ENCODE measurements at places on chromosomes 1 and 21.
A peak's percentile ranks its signal among the peaks of the same experiment; 100 is the strongest.

DNA sequence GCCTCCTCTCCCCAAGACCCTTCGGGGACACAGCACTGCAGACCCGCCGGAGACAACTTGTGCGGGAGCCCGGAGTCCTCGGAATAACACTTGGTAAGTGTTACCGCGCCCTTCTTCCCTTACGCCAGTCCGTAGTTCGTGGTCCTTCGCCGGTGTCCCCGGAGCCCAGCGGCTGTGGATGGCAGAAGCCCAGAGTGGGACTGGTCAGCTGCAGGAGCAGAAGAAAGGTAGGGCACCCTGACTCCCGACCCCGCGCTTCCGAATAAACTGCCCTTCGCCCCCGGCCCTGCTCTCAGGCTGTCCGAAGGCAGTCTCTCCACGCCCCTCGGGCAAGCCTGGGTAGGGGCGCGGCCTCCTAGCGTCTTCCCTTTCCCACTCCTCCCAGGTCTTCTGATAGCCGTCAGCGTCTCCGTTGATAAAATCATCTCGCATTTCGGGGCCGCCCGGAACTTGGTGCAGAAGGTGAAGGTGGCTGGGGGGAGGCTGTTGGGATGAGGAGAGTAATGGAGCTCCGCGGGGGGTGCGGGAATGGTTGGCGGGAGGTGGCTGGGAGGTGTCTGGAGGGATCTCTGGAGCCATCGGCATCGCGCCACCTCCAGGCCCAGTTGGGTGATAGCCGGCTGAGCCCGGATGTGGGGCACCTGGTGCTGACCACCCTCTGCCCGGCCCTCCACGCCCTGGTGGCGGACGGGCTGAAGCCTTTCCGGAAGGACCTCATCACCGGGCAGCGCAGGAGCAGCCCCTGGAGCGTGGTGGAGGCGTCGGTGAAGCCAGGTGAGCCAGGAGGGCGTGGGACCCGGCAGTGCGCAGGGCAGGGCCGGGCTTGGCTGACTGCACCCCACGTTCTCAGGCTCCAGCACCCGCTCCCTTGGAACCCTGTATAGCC lies 4.3 kb downstream of the RUSC1 start:
- no peak for DNase-seq

DNA sequence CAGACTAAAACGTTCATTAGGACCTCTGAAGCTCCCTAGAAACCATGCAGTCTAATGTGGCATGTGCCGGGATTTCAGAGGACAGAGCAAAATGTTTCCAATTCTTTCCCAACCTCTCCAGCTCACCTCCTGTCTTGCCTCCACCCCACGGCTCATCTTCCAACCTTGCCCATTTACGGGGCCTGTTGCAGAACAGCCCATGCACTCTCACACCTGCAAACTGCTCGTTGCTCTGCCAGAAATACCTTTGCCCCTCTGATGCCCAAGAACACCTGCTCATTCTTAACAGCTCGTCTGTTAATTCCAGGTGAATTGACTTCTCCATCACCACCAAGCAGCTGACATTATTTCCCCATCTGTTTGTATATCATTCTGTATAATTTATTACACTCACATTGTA lies 53.9 kb upstream of the LBR start:
- DNase-seq: no peak

GRCh38 chr1:229753764-229754551 lies 127.9 kb downstream of the URB2 start:
- no peak for DNase-seq

DNA sequence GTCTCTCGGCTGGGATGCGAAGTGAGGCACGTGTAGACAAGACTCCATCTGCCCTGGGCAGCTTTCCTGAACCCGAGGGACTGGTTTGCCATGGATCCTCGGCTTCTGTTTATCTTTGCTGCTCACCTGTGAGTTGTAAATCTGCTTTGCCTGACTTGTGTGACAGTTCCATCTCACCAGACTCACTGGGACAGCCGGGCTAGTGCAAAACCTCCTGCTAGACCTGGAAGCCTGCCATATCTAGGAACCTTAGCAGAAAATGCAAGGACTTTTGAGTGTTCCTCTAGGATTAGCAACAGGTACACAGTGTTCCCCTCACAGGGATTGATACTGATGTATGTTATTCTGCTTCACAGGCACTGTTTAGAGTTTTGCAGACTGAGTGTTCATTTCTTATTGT lies 218.6 kb downstream of the URB2 start:
- peak; percentile 71 for DNase-seq

GRCh38 chr1:87170157-87170556 lies 158.5 kb upstream of the LMO4 start:
- DNase-seq: peak; percentile 74

- DNase-seq: no peak
These were observed 25.3 kb upstream of the SYT6 start for GRCh38 chr1:114178936-114179335.

- peak; percentile 45 for DNase-seq
These were observed 24.1 kb downstream of the ACTA1 start for GRCh38 chr1:229409616-229410369.

DNA sequence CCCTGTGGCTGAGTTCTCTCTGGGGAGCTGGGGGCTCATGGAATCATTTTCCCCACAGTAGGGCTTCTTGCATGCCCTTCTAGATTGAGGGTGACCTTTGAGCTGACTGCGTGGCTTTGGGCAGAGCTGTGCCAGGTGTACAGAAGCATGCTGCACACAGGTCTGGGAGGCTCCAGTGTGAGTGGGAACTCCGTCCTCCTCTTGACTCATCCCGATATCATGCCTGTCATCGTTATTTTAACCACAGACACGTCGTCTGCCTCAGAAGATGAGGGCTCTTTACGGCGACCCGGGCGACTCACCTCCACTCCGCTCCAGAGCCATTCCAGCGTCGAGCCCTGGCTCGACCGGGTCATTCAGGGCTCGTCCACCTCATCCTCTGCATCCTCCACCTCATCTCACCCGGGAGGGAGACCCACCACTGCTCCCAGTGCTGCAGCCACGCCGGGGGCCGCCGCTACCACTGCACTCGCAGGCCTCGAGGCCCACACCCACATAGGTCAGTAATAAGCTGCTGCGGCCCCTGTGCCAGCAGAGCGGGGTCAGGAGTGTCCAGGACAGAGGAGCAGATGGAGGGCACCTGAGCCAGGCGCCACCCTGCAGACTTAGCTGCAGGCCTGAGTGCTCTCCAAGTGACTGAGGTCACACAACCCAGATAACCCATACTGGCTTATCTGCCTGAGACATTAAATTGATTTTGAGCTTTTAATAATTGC lies 39.8 kb downstream of the DIP2A start:
- no peak for DNase-seq

DNA sequence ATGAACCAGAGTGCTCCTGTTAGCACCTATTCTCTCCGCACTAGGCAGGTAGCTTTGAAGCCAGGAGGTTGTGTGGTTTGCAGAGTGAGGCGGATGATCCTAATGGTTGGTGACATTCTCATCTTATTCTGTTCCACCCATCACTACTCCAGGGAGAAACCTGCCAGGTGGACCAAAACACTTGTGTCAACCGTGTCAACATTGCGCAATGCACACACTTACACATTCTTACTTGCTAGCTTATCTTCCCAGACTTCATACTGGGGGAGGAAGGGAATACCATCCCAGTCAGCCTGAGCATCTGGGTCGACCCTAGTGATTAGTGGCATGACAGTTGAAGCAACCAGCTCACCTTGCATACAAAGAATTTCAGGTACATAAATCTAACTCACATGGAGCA lies 236.9 kb downstream of the RPS6KC1 start:
- no peak for DNase-seq

DNA sequence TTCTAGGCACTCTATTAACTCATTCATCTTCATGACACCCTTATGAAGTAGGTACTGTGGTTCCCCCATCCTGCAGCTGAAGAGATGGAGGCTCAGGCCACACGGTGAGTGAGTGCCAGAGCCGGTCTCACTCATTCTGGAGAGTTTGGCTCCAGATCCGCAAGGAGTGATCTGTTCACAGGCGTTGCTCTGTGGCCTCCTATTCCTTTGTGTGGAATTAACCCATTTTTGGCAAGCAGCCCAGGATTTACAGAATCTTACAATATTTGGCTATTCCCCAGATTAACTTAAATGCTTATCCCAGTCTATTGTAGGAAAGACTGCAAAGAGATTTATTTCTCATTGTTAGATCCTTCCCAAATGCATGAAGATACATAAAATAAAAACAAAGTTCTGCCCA lies 29.6 kb downstream of the KIAA0040 start:
- DNase-seq: peak; percentile 96

DNA sequence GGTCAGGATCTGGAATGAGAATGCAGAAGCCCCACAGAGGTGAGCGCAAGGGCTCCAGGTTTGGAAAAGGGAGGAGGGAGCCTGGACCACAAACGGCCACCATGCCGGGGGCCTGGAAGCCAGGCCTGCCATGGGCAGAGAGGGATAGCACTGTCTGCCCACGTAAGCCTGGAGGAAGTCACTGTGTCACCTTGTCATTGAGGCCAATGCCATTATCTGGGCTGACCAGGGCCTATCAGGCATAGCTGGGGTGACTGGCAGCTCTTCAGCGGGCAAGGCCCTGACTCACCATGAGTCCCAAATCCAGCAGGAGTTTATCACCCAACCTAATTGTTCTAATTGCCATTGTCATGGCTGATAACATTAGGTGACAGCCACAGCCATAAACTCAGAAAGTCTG lies 84.6 kb downstream of the MATN1 start:
- no peak for DNase-seq

GRCh38 chr21:30577766-30578165 lies 12.4 kb downstream of the KRTAP22-2 start:
- DNase-seq: no peak

DNA sequence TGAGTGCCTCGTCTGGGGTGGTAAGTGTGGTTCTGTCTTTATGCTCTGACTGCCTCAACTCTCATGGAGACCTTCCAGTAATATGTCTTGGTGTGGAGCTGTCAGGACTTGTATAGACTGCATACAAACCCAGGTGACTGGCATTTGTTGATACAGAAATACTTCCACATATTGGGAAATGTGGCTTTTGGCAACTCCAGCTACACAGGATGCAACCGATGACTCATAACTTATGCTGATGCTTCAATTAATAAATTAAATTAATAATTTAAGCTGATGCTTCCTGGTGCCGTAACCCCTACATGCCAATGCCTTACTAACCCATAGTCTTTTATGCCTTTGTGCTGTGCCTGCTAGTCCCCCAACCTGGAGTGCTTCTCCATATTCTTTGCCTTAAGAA lies 72.3 kb upstream of the ARTN start:
- DNase-seq: no peak

- no peak for DNase-seq
These were observed 25.9 kb downstream of the PCBP3 start for GRCh38 chr21:45669382-45669781.

DNA sequence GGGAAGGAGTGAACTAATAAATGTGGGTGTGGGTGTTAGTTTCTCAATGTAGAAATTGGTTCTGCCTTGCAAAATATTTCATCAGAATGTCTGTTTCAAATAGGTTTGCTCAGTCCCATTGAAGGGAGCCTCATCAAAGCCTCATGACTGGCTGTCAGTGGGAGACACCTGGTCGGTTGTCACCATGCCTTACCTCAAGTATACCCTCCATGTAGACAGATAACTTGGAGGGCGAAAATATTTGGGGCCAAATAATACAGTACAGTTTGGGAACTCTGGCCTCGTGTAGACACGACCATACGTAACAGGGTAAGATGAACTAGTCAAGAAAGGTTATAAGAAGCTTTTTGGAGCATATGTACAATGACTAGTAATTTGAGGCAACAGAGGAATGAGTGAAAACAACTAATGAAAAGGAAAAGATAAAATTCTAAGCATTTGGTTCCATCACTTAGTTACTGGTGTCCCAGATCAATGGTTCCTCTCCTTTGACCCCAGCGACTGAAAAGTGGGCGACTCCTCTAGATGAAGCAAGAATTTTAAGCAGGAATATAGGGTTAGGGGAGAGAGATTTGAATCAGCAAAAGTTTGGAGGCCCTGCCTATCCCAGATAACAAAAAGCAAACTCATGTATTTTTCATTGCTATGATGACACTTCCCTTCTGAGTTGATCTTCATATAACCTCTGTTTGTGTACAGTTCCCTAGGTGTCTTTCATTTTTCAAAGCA lies 163.9 kb downstream of the LRRC40 start:
- no peak for DNase-seq

- DNase-seq: no peak
These were observed 431.3 kb downstream of the MRPL39 start for GRCh38 chr21:25175938-25176337.

Data from muscle of leg (tissue), 16 donors.